ENCODE measurements at places on chromosomes 3 and 15. TPM values are rescaled to one million over a fixed set of nuclear protein-coding genes. Genes with fewer than 3 reads are reported as not detected.

Gene RGMA
- 33.0 TPM for total RNA-seq

Gene AP3B2
- total RNA-seq, result 0.59 TPM

Gene ONECUT1
- 2.4 TPM for total RNA-seq

Gene WNT7A
- total RNA-seq, result 0.21 TPM

Gene TNNC1
- total RNA-seq, result 624 TPM

Gene GBE1
- total RNA-seq, result 30.8 TPM

- no peak overlapping the region for H3K4me3 ChIP-seq
- H3K27me3 ChIP-seq, result no peaks in the 10 kb centered on the region
- no peaks in the 10 kb centered on the region for H3K4me1 ChIP-seq
- DNase-seq, result no peak
- H3K36me3 ChIP-seq, result no peaks in the 10 kb centered on the region
These were observed 112.7 kb downstream of the SNRK start for GRCh38 chr3:43399034-43399433.

DNA sequence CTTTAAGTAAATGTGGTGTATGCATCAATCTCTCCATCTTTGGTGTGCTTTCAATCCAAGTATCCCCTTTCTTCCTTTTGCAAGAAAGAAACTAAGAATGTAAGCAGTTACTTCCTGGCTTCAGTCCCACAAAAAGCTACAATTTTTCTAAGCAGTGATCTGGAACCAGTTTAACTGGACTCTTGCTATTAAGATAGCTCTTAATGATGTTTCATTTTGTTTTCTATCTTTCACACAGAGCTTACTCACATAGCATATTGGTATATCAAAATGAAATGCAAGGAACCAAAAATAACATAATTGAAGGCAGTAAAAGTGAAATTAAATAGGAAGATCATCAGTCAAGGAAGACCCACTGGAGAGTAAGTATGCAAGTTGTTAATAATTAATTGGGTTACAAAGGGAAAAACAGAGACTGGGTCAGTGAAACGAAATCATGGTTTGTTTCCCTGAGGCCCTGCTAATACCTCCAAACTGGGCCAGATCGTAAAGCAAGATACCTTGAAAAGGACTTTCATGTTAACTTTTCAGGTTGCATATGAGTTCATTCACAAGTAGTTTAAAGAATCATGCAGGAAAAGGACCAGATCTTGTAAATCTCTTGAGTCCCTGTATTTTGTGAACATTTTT lies 41.9 kb downstream of the GPR160 start:
- H3K27me3 ChIP-seq, result no peaks in the 10 kb centered on the region
- peaks cover 41% of the 10 kb centered on the region for H3K36me3 ChIP-seq
- no peaks in the 10 kb centered on the region for H3K4me1 ChIP-seq
- H3K27ac ChIP-seq, result no peak overlapping the region
- DNase-seq, result no peak

GRCh38 chr3:122058294-122058693 lies 3.1 kb downstream of the CD86 start:
- no peak overlapping the region for H3K4me3 ChIP-seq
- no peaks in the 10 kb centered on the region for H3K4me1 ChIP-seq
- H3K36me3 ChIP-seq, result no peaks in the 10 kb centered on the region
- no peak for DNase-seq
- H3K27me3 ChIP-seq, result no peaks in the 10 kb centered on the region

GRCh38 chr3:186832276-186832675 lies 10.2 kb upstream of the ADIPOQ start:
- no peak overlapping the region for H3K4me3 ChIP-seq
- H3K27ac ChIP-seq, result no peak overlapping the region
- H3K27me3 ChIP-seq, result peaks cover 49% of the 10 kb centered on the region
- DNase-seq, result no peak
- H3K36me3 ChIP-seq, result no peaks in the 10 kb centered on the region

GRCh38 chr3:124256156-124256555 lies 264.2 kb upstream of the ROPN1 start:
- H3K4me3 ChIP-seq, result no peak overlapping the region
- peaks cover 17% of the 10 kb centered on the region for H3K4me1 ChIP-seq
- H3K27ac ChIP-seq, result no peak overlapping the region
- no peaks in the 10 kb centered on the region for H3K36me3 ChIP-seq

- no peak overlapping the region for H3K27ac ChIP-seq
- H3K27me3 ChIP-seq, result no peaks in the 10 kb centered on the region
- no peaks in the 10 kb centered on the region for H3K36me3 ChIP-seq
These were observed 391.4 kb upstream of the NDN start for GRCh38 chr15:24078310-24079029.

GRCh38 chr15:88890495-88890894 lies 4.8 kb downstream of the HAPLN3 start:
- DNase-seq, result no peak
- no peaks in the 10 kb centered on the region for H3K4me1 ChIP-seq
- H3K36me3 ChIP-seq, result no peaks in the 10 kb centered on the region
- H3K27ac ChIP-seq, result no peak overlapping the region
- H3K4me3 ChIP-seq, result no peak overlapping the region
- H3K27me3 ChIP-seq, result no peaks in the 10 kb centered on the region

DNA sequence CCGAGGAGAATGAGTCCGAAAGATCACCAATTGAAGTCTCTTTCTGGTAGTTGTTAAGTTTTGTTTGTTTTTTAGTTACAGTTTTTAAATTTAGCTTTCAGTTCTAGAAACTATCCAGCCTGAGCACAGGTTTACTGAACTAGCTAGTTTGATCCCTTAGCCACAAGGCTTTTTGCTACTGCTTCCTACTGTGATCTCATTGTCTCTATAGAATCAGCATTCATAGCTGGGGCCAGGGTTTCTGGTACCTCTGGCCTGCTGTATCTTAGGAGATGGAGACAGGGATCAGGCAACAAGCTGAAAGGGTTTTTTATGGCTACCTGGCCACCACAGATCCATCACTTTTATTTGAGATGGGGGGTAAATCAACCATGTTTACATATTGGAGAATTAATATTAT lies 37.0 kb downstream of the GOLM2 start:
- no peaks in the 10 kb centered on the region for H3K4me1 ChIP-seq
- no peaks in the 10 kb centered on the region for H3K27me3 ChIP-seq
- DNase-seq, result no peak

DNA sequence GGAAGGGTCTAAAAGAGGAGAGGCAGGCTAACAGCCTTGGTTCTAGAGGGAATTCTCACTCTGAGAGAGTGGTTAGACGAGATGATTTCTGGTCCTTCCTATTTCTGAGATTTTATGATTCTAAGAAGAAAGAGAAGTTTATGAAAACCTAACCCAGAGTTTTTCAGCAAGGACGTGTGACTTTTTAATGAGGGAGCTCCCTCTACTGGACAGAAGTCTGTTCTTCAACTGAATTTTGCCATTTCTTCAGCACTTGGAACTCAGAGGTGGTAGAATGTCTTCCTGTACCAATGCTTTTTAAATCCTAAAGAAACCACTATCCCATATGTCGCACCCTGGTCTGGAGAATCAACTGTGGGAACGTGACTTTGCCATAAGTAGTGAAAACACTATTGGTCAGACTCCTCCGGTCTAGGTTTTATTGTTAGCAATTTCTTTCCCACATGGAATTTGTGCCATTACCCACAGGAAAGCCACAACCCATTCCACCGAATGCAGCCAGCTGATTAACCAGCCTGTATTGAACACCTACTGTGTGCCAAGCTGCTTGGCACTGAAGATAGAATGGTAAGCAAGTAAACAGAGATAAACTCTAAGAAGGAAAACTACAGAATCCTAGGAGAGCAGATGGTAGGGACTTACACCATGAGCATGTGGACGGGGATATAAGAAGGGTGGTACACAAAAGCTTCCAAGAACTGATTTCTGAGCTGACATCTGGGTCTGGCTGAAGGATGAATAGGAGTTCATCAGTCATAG lies 199.5 kb upstream of the LMCD1 start:
- no peak overlapping the region for H3K4me3 ChIP-seq
- H3K27ac ChIP-seq, result no peak overlapping the region
- no peak for DNase-seq
- no peaks in the 10 kb centered on the region for H3K36me3 ChIP-seq
- H3K27me3 ChIP-seq, result no peaks in the 10 kb centered on the region

DNA sequence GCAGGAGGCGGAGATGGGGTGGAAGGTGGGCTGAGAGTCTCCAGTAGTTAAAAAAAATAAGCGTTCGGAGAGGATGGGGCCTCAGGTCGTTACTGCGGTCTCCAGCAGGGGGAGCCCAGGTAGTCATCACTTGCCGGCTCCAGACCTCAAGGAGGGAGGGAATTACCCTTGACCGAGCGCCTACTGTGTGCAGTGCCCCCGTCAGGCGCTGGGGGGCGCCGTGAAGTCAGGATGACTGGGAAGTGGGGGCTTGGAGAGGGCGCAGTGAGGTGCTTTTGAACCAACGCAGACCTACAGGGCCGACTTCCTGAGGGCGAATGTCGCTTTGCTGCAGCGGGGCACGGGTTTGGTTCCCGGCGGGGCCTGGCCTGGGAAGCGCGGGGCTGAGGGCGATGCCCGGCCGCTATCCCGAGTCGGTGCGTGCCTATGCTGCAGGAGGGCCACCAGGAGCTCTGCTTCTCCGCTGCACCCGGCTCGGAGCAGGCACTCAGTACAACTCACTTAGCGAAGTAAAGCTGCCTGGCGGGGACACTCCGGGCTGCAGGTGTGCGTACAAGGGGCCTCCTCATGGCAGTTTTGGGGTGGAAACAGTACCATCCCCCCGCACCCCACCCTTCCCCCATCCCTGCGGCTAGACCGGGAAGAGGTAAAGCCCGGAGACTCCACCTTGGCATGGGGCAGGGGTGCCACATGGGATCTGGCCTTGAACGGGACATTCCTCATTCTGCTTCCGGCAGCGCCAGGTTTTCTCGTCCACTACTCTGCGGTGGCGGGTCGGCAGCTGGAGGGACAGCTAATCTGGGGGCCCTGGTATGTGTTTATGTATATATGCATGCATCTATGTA lies 79.8 kb downstream of the RHCG start:
- no peaks in the 10 kb centered on the region for H3K36me3 ChIP-seq
- peak; percentile 31 for DNase-seq
- H3K27ac ChIP-seq, result no peak overlapping the region
- peaks cover 2% of the 10 kb centered on the region for H3K4me1 ChIP-seq
- no peaks in the 10 kb centered on the region for H3K27me3 ChIP-seq

DNA sequence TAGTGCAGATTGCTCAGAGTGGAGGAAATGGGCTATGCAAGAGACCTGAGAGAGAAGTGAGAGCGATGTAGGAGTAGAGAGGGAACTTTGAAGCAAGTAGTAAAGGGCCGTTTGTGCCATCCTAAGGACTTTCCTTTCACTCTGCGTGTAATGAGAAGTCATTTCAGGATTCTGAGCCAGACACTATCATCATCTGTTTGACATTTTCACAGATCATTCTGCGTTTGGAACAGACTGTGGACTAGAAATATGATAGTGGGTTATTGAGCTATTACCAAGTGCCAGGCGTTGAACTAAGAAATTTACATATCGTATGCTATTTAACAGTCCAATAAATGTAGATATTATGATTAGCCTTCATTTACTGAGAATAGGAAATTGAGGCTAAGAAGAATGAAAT lies 150.0 kb upstream of the ROBO2 start:
- DNase-seq, result no peak
- no peaks in the 10 kb centered on the region for H3K27me3 ChIP-seq
- H3K27ac ChIP-seq, result no peak overlapping the region
- no peak overlapping the region for H3K4me3 ChIP-seq
- no peaks in the 10 kb centered on the region for H3K36me3 ChIP-seq

GRCh38 chr3:125035217-125035616 lies 20.6 kb downstream of the HEG1 start:
- no peaks in the 10 kb centered on the region for H3K4me1 ChIP-seq
- DNase-seq, result no peak
- H3K27ac ChIP-seq, result no peak overlapping the region
- H3K27me3 ChIP-seq, result no peaks in the 10 kb centered on the region

DNA sequence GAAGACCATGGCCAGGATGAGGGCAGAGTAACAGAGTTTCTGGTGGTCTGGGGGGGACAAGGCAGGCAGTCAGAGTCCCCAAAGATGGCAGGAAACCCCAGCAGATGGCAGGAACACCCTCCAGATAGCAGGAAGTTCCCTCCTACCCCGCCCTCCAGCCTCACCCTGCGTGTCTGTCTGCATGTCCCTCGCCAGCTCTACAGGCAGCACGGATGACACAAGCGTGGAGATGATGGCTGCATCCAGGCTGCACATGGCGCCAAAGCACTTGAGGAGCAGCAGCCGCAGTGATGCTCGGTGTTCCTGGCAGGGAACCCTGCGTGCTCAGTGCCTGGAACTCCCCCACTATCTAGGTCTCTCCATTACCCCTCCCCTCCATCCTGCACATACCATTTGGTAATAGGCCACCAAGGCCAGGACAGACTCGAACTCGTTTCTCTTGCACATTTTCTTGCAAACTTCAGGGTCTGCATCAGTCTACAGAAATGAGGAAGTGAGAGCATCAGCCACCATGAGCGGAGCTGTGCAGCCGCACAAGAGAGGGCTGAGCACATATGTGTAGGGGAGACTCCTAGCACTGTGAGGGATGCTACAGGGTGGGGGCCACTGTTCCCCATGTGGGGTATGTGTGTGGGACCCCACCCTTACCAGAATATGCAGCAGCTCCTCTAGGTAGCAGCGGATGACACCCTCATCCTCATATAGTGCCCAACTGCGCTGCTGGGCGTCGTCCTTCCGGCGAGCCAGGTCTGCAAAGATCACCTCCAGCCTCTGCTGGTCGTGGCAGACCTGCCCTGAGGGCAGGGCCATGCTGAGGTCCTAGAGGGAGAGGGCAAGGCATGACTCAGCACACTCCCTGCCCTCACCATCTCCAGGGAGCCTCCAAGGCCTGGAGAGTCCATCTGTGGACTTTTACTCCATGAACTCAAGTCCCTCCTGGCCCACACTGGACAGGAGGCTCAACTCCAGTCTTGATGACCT lies 6.0 kb downstream of the NCKIPSD start:
- H3K4me1 ChIP-seq, result no peaks in the 10 kb centered on the region
- H3K27me3 ChIP-seq, result no peaks in the 10 kb centered on the region
- H3K36me3 ChIP-seq, result peaks cover 5% of the 10 kb centered on the region
- DNase-seq, result no peak
- no peak overlapping the region for H3K27ac ChIP-seq

DNA sequence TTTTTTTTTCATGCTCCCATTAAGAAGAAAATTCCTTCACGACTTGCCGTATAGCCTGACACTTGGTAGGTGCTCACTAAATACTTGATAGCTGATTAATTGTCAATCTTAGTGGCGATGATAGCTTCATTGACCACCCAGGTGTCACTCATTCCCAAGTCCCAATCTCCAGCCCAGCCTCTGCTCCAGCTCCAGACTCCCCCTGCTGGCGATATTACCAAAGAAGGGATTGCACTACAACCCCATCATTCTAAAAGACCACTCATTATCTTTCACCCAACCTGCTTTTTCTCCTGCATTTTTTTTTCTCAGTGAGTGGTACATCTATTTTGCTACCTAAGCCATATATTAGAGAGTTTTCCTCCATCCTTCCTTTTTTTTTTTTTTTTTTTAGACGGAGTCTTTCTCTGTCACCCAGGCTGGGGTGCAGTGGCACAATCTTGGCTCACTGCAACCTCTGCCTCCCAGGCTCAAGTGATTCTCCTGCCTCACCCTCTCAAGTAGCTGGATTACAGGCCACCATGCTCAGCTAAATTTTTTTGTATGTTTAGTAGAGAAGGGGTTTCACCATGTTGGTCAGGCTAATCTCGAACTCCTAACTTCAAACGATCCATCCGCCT lies 19.5 kb upstream of the COMMD2 start:
- no peak overlapping the region for H3K27ac ChIP-seq
- DNase-seq, result peak; percentile 70
- no peaks in the 10 kb centered on the region for H3K27me3 ChIP-seq
- H3K4me3 ChIP-seq, result no peak overlapping the region
- H3K4me1 ChIP-seq, result no peaks in the 10 kb centered on the region
